Progenitor cell of endocrine pancreas (in vitro differentiated cells): ENCODE measurements at places on chromosomes 4 and X. TPM values are rescaled to one million over a fixed set of nuclear protein-coding genes. Genes with fewer than 3 reads are reported as not detected.

- no peak for DNase-seq
Observed at GRCh38 chr4:91325495-91325894, 978.3 kb upstream of the GRID2 start.

- DNase-seq: no peak
Observed at GRCh38 chr4:1500966-1501753, 94.9 kb upstream of the NKX1-1 start.

DNA sequence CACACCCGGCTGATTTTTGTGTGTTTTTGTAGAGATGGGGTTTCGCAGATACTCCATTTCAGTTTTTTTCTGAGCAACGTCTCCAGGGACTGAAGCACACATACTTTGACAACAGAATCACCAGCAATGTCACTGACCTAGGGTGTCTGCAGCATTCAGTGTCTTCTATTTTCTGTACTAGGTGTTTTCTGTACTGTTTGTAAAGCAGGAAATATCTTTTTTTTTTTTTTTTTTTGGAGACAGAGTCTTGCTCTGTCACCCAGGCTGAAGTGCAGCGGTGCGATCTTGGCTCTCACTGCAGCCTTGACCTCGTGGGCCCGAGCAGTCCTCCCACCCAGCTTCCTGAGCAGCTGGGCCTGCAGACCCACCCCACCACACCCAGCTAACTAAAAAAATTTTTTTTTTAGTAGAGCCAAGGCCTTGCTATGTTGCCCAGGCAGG is 8.9 kb downstream of the ADD1 start:
- DNase-seq: no peak

GRCh38 chrX:11352296-11352741 is 59.1 kb downstream of the AMELX start:
- DNase-seq: no peak

DNA sequence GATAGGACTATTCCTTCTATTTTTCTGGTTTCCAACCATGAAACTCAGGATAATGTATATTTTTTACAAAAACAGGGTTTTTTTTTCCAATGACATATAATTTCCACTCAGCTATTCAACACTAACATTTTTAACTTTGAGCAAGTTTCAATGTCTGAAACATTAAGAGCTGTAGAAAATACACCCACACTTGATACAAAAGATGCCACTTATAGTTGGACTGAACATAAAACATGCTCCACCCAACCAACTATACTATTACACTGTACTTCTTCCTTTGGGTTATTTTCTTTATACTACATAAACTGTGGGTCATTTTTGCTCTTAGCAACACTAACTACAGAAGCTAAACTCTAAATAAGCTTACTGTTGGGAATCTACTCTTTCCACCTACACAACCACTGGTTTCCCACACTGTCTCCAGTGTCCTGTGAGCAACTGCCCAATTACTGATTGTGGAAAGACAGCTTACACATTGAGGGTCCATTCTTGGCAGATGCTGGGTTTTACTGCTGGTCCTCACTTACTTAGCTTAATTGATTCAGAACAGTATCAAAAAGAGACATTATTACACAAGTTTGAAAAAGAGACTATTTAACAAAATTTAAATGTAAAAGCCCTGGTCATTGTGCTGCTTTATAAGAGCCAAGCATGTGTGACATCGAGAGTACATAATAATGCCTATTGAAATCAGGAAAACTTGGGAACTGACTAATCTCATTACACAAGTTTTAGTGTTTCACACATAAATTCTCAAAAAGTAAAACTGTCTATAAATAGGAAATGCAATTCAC is 6.3 kb downstream of the AMMECR1 start:
- no peak for DNase-seq

The SMR3B gene
- total RNA-seq: not detected in 2 replicates

The MEPE gene
- not detected in 2 replicates for total RNA-seq

The MAGEB2 gene
- total RNA-seq: not detected in 2 replicates

The GLRA2 gene
- not detected in 2 replicates for total RNA-seq

The RPL39 gene
- total RNA-seq: 2,140 and 2,224 TPM in 2 replicates
